ENCODE measurements at places on chromosomes 4 and X. TPM values are rescaled to one million over a fixed set of nuclear protein-coding genes. Genes with fewer than 3 reads are reported as not detected.

The SH3D19 gene
- total RNA-seq = 17.1 TPM

The UGT2B7 gene
- total RNA-seq = not detected

The ANXA10 gene
- total RNA-seq = not detected

The LPAR4 gene
- 10.9 TPM for total RNA-seq

The TEX13B gene
- total RNA-seq = not detected

The ARHGAP4 gene
- total RNA-seq = 9.3 TPM

The TCP11X2 gene
- total RNA-seq = 2.9 TPM

The DMD gene
- 179 TPM for total RNA-seq

The SHROOM2 gene
- total RNA-seq = 22.5 TPM

The MAB21L2 gene
- total RNA-seq = 4.9 TPM

The RAB40AL gene
- 1.5 TPM for total RNA-seq

The ENPEP gene
- total RNA-seq = 2.7 TPM

The NEUROG2 gene
- total RNA-seq = 7.8 TPM

The FRAS1 gene
- 28.4 TPM for total RNA-seq

The GYPE gene
- total RNA-seq = 0.73 TPM

The DDIT4L gene
- 1.1 TPM for total RNA-seq

The FRMD7 gene
- not detected for total RNA-seq

The CXorf65 gene
- total RNA-seq = not detected

The TGIF2LX gene
- not detected for total RNA-seq

The RIPPLY1 gene
- total RNA-seq = not detected

The BEX5 gene
- 17.6 TPM for total RNA-seq

The IL21 gene
- not detected for total RNA-seq

The SORBS2 gene
- 90.4 TPM for total RNA-seq

The CSAG1 gene
- not detected for total RNA-seq

The RTL5 gene
- 5.2 TPM for total RNA-seq

The APOOL gene
- 10.2 TPM for total RNA-seq

The PRSS12 gene
- total RNA-seq = 6.4 TPM

The ATOH1 gene
- total RNA-seq = 6.3 TPM

The XK gene
- 4.1 TPM for total RNA-seq

The NDNF gene
- 64.3 TPM for total RNA-seq

The SFRP2 gene
- total RNA-seq = 3.7 TPM

The SAP30 gene
- 26.0 TPM for total RNA-seq

The SPACA5 gene
- not detected for total RNA-seq

The MAGEB1 gene
- not detected for total RNA-seq

The CDS1 gene
- 28.9 TPM for total RNA-seq

The DCUN1D4 gene
- total RNA-seq = 91.0 TPM

The ATP2B3 gene
- total RNA-seq = 5.6 TPM

The CEP135 gene
- total RNA-seq = 24.0 TPM

The GRIA2 gene
- total RNA-seq = 492 TPM

The HMX1 gene
- 0.18 TPM for total RNA-seq

The SMIM10 gene
- 1.1 TPM for total RNA-seq

The GPC3 gene
- total RNA-seq = 13.8 TPM

The EDA gene
- 4.8 TPM for total RNA-seq

The NCAPG gene
- 41.3 TPM for total RNA-seq

The HPGDS gene
- 3.6 TPM for total RNA-seq

The ART3 gene
- not detected for total RNA-seq

The UBL4A gene
- 15.6 TPM for total RNA-seq

The SHOX gene
- 0.18 TPM for total RNA-seq

The SMARCA1 gene
- 50.4 TPM for total RNA-seq

The STBD1 gene
- 1.5 TPM for total RNA-seq

The TFE3 gene
- total RNA-seq = 10.8 TPM

The DCLK2 gene
- total RNA-seq = 145 TPM

The POU4F2 gene
- total RNA-seq = 3.8 TPM

The UCP1 gene
- total RNA-seq = not detected

The SCML2 gene
- 8.7 TPM for total RNA-seq
